ENCODE measurements at places on chromosomes 11 and 22.

DNA sequence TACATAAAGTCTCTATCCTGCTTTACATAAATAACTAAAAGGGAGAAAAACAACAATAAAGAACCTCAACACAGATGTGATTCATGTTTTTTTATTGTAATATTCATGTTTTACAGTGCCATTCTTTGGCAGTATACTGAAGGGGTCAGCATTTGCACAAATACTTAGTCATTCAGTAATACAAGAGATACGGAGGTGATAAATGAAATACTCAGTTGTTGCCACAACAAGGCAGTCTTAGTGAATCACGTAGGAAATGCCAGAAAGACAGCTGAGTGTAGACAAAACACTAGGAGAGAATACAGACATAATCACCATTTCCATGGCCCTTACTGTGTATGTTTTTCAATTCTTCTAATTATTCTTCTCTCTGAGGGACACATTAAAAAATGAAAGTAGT, 910.4 kb downstream of the METTL15 start:
- DNase-seq: no peak

GRCh38 chr11:64040684-64041322, 5.1 kb downstream of the FLRT1 start:
- no peak for DNase-seq

DNA sequence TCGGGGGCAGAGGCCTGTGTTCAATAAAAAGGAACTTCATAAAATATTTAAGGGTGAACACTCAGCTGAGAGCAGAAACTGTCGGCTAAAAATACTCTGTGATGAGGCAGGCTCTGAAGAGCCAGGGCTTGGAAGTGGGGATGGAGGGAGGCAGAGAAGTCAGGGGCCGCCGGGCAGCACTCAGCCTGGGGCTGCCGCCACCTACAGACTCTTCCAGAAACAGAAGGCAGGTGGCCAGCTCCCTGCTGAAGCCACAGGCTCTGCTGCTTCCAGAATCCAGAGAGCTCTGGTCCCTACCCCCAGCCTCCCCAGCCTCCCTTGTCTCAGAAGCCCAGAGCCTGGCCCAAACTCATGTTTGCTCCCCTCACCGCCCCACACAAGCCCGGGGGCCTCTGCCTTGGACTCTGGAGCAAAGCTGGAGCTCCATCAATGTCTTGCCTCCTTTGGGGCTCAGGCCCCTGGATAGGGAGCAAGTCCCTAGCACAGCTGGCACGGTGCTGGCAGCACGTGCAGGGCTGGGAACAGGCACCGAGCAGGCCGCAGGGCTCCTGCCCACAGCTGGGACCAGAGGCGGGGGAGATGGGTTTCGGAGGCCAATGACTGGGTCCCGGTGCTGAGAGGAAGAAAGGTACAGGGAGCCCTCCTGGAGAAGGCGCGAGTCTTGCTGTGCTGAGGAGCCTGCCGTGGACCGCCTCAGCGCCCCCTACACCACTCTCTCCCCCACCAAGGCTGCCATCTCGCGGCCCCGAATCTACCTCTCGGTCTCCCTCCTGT, 8.2 kb downstream of the LRFN4 start:
- no peak for DNase-seq

DNA sequence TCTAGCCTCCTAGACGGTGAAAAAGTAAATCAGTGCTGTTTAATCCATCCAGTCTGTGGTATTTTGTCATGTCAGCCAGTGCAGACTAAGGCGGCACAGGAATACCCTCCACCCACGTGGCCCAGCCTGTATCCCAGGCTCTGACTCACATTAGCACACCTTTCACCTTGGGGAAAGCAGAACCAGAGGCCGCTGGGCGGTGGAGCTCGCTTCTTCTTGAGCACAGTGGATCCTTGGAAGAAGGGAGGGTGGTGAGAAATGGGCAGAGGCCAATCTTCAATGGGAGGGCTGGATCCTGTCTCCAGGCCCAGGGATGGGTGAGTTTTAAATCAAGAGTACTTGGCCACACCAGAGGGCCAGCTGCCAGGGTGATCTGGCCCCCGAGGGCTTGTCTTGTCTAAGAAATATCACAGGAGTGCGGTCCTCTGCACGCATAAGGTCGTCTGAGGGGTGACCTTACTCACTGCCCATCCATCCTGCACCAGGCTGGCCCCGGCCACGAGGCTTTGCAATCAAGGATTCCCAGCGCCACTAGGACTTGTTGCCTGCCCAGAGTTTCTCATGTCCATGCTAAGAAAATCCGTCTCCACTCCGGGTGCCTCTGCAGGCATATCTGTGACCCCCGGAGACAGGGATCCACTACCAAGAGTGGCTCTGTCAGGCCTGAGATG, 658.5 kb downstream of the BRD1 start:
- no peak for DNase-seq

All from activated CD8-positive, alpha-beta memory T cell treated with anti-CD3 and anti-CD28 coated beads for 1 hour (primary cell).